ENCODE measurements at places on chromosomes 4 and X.
A peak's percentile ranks its signal among the peaks of the same experiment; 100 is the strongest.

- DNase-seq = no peak
These were observed 30.3 kb downstream of the SLC25A43 start for GRCh38 chrX:119429471-119429870.

DNA sequence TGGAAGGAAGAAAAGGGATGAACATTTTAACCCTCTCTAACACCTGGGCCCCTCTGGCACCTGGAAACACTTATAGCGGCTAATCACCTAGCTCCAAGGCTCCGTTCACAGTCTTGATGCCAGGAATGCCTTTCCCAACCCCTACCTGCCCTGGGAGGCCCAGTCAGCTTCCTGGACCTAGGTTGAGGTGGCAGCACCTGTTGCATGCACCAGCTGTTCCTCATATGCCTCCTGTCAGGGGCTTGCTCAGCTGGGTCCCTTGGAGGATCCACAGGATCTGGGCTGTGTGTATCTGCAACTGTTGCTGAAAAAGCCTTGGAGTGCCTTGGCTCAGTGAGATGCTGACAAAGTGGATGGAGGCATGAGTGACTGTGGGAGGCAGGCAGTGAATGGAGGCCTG lies 4.4 kb downstream of the CFP start:
- DNase-seq = no peak

DNA sequence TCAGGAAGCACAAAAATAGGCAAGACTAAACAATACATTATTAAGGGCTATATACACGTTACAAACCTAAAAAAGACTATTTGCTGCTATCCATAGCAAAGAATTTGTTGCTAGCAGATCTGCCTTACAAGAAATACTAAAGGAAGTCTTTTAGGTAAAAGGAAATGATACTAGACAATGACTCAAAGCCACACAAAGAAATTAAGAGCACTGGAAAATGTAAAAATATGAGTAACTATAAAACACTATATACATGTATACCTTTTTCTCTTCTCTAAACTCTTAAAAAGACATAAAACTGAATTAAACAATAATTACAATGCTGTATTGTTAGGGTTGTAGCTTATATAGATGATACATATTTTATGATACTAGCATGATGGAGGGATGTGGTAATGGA lies 25.7 kb downstream of the SLC9A7 start:
- DNase-seq = no peak

DNA sequence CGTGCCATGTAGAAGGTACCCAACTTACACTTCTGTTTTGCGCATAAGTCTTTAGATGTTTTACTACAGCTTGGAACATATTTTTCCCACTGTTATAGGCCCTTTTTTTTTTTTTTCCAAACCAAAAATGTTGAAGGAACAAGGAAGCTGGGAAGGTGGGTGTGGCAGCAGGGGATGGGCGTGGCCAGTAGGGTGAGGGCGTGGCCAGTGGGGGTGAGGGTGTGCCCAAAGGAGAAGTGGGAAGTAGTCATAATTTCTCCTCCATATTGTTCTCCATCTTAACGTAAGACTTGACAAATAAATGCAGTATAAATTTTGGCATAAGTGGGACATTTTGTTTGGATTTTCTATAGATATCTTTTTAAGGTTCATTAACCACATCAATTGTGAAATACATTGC lies 30.4 kb downstream of the CLDN22 start:
- peak; percentile 23 for DNase-seq

DNA sequence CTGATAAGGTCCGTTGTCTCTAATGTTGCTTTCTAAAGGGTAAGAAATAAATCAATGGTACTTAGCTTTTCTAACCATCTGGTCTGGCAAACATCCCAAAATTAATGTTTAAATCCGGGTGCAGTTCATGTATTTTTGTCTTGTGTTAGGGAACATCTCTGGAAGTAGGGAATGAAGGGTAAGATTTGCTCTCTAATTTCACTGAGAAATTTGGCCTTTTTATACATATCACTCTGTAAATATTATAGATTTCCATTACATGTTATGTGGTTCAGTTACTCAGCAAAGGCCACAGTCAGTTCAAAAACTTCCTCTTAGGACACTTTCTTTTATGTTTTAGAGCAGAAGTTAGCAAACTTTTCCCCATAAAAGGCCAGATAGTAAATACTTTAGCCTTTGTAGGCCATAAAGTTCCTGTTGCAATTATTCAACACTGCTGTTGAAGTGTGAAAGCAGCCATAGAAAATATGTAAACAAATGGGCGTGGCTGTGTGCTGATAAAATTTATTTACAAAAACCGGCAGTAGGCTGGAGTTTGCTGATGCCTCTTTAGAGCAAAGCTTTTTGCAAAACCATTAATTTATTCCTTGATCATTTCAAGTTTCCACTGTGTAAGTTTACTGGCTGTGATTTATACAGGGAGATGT lies 218.1 kb downstream of the ANTXR2 start:
- DNase-seq = no peak

- DNase-seq = no peak
These were observed 92.6 kb downstream of the NXF2 start for GRCh38 chrX:102339312-102340298.

- no peak for DNase-seq
These were observed 225.7 kb upstream of the PSAPL1 start for GRCh38 chr4:7660176-7661039.

GRCh38 chr4:5036239-5036638 lies 15.0 kb upstream of the STK32B start:
- no peak for DNase-seq

- DNase-seq = peak; percentile 22
These were observed 100.8 kb upstream of the TENM3 start for GRCh38 chr4:182142176-182143085.

GRCh38 chrX:40097504-40098263 lies at the start of gene BCOR:
TSS of gene BCOR (minus strand) at chrX:40097958. CDS start at chrX:40077929, 20,029 bp downstream.
- no peak for DNase-seq

GRCh38 chr4:38161208-38162113 lies 201.3 kb downstream of the PTTG2 start:
- DNase-seq = no peak

GRCh38 chr4:12884846-12885796 lies 599.0 kb downstream of the RAB28 start:
- DNase-seq = no peak

GRCh38 chr4:78749972-78750727 lies 26.0 kb upstream of the BMP2K start:
- DNase-seq = no peak

DNA sequence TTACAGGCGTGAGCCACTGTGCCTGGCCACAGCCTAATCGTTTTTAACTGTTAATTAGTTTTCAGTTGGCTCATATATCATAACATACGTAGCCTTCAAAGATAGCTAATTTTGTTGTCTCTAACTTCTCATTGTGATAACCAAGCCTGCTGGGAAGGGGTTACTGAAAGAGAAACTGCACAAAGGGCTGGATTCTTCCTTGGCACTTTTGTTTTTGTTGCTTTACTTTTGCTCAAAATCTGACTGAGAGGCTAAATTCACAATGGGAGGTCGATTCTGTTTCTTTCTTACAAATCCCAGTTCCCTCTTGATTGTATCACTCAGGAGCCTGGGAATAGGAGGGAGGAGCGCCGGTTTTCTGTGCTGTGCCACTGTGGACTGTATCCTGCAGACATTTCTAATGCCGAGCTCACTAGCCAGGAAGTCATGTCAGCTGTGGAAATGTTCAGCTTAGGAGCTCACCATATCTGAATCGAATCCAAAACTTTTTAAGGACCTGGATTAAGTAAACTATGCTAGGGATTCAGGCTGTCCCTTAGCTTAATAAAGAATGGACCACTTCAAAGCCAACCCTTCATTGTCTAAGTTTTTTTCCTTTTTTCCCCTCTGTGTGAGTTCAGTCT lies 120.5 kb upstream of the FAT1 start:
- no peak for DNase-seq

DNA sequence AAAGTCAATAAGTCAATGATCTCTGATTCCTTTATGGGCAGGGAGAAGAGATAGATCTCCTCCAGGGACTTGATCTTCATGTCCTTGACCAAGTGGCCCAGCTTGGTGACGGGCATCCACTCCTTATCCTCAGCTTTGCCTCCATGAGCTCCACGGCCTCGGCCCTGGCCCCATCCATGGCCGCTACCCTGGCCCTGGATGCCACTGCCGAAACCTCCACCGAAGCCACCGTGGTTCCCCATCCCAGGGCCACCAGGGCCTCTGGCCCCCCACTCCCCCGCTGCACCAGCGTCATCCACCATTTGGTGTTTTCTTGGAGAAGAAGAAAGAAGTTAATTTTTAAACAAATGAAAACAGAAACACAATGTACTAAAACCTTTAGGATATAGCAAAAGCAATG lies 518.1 kb downstream of the GRXCR1 start:
- DNase-seq = no peak

DNA sequence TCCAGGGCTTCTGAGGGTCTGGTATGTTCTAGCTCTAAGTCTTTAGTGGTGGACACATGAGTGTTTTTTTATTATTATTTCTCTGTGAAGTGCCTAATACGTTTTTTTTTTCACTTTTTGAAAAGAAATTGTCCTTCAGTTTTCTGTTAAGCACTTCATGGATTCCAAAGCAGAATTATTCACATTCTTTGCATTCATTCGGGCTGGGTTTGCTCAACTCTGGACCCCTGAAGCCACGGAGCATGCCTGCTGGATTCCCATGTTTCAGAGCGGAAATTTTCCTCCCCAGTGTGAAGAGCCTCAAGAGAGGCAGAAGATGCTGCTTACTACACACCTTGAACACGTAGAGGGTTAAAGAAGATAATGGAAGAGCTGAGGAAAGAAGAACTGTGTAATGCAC lies 107.5 kb downstream of the EGF start:
- DNase-seq = no peak

DNA sequence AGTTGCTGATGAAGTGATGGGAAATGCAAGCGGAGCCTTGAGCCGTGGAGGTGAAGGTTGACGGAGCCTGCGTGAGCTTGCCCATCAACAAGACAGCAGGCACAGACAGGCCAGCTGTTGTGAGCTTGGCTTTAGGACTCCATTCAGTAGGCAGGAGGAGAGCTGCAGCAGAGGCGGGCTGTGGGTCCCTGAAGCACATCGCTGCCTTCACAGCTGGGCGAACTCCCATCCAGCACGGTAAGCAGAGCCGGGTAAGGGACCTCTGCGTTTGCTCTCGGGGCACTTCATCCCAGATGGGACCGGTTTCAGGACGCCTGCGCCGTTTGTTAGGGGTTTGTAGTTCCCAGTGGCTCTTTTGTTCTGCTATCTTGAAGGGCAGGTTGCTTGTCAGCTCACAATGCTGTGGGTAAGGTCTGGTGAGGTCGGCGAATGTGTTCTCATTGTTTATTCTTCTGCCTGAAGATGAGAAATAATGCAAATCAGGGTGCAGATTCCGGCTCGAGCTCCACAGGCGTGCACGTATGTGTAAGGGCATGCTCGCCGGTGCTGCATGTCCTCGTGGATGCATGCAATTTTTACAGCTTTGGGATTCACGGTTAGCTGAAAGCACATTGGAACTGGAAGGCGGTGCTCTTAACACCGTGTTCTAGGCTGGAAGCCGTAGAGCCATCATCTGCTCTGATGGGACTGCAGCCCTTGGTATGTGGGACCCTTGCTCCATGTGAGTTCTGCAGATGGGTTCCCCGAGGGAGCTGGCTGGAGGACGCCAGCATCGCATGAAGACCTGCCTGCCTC lies 54.6 kb upstream of the CLDN34 start:
- DNase-seq = peak; percentile 29

All from RWPE1 (cell line).